ENCODE measurements at places on chromosomes 4 and X.

- DNase-seq, result no peak
Measured at GRCh38 chrX:134641346-134641745, 16.9 kb downstream of the PLAC1 start.

GRCh38 chr4:186299291-186299690, 33.3 kb downstream of the F11 start:
- no peak for DNase-seq

- DNase-seq, result no peak
Measured at GRCh38 chr4:105620640-105621323, 68.4 kb downstream of the ARHGEF38 start.

GRCh38 chrX:68659786-68660185, 12.3 kb downstream of the STARD8 start:
- no peak for DNase-seq

DNA sequence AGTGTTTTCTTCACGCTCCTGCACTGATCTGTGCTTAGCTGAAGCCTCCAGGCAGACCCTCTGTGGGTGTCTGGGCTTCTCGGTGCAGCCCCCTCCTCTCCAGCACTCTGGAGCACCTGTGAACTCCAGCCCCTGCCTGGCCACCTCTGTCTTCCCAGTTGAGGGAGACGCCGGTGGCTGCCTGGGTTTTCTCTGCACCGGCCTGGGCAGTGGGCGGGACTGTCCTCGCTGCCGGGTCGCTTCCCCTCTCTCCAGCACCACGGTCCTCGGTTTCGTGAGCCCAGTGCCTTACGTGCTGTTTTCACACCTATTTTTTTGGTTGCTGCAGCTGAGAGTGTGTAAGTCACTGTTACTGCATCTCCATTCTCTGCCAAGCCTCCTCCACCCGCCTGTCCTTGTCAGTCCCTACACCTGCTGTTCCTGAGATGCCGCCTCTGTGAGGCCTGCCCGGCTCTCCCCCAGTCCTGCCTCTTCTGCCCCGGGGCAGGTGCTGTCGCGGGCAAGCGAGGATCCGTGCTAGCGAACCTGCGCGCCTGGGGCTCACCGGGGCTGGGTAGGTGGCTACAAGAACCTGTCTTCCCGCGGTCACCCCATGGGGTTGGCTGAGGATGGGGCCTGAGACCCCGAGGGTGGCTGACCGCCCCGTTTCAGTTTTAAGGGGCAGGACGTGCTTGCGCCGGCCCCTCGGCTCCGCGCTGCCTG, 2.4 kb upstream of the FGFRL1 start:
- DNase-seq, result no peak

Measured in left hindlimb (tissue), 1 donor.